Kidney (tissue), 22 donors: ENCODE measurements at places on chromosomes 2 and 18. TPM values are rescaled to one million over a fixed set of nuclear protein-coding genes. Genes with fewer than 3 reads are reported as not detected.

The FAM237A gene
- not detected for total RNA-seq

The COL4A4 gene
- 53.3 TPM for total RNA-seq

The FNDC4 gene
- total RNA-seq, result 18.0 TPM

The SKA1 gene
- 0.31 TPM for total RNA-seq

The SMAD4 gene
- total RNA-seq, result 126 TPM
